Stimulated activated CD8-positive, alpha-beta memory T cell treated with anti-CD3 and anti-CD28 coated beads, Interleukin-12 subunit alpha, Interleukin-12 subunit beta, amount 100 ng/mL, for 1 hour (primary cell): ENCODE measurements at places on chromosomes 7 and 10.

GRCh38 chr10:48231178-48231577 lies 43.3 kb downstream of the FRMPD2 start:
- no peak for DNase-seq

DNA sequence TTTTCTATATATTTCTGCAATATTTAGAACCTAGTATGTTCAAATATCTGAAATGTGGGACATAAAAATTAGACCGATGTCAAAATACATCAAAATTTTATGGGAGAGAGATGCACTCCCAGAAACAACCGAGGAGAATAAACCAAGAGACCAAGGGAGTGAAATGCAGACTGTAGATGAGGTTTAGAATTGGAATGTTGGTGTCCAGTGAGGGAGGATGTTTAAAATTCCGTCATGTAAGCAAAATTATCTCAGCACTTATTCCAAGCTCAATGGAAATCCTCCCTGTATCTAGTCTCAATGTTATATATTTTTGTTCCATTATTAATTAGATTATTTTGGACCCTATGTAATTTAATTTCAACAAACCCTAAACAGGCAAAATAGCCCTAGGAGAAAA lies 61.9 kb upstream of the MAGI2 start:
- DNase-seq = no peak

DNA sequence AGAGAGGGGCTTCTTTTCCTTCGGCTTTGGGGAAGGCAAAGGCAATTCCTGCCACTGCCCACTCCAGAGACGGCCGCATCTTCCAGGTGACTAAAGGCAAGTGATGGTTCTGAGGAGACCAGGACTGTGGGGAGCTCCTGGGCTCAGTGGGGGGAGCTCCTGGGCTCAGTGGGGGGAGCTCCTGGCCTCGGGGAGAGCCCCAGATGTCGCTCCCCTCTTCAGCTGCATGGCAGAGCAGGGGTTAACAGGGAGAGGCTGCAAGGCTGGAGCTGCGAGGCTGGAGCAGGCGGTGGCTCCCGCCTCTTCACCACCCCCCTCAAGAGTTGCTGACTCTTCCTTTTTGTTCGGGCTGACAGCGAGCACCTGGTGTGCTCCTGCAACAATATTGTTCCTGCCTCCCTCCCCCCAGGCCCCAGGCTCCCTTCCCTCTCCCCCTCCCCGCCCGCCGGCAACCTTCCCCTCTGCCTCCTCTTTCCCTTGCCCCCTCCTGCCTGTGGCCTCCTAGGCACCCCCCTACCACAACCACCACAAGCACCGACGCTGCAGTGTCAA lies 56.3 kb upstream of the LBX1 start:
- no peak for DNase-seq

- DNase-seq = no peak
Measured at GRCh38 chr10:22593636-22594198, 120.7 kb downstream of the PIP4K2A start.

- DNase-seq = no peak
Measured at GRCh38 chr10:60976687-60977086, 32.7 kb upstream of the RHOBTB1 start.

GRCh38 chr10:78991187-78991586 lies 77.6 kb upstream of the ZMIZ1 start:
- DNase-seq = no peak

- no peak for DNase-seq
Measured at GRCh38 chr10:8073691-8074416, 19.4 kb downstream of the GATA3 start.

DNA sequence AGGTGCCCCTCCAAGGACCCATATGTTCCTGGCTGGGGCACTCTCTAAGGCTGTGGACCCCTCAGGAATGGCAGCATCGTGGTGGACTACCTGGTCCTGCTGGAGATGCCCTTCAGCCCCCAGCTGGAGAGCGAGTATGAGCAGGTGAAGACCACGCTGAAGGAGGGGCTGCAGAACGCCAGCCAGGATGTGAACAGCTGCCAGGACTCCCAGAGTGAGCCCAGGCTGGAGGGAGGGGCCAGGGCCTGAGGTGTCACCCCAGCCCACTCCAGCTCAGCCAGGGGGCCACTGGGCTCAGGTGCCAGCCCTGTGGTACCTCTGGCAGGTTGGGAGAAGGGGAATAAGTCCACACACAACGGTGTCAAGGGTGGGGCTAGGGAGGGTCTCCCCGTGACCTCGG lies 4.7 kb upstream of the MUC12 start:
- no peak for DNase-seq

- DNase-seq = no peak
Measured at GRCh38 chr7:123836656-123837055, 8.3 kb upstream of the HYAL4 start.

DNA sequence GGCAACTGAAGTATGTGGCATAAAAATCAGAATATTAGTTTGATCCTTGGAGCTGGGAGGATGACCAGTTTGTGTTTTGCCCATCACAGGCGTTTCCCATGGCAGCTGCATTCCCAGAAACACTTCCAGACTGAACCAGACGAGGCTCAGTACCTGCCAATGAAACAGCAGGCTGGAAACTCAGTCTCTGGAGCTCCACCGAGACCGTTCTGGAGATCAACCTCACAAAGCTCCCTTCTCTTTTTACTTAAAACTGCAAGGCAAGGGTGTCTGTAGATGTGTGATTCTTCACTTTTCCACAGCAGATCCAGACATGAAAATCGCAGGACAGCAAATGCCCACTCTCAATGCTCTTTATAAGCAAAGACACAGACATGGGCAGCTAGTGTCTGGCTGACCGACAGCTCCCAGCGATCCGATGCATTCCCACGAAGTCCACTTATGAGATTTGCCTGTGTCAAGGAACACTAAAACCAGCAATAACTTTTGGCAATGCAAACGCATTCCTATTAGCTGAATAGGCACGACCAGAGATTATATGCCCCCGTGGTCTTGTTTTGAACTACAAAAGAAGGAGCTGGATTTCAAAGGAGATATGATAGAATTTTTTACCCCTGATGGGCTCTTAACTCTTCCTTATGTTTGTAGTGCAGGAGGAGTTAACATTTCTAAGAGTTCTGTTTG lies 72.6 kb downstream of the ADAM12 start:
- no peak for DNase-seq

- no peak for DNase-seq
Measured at GRCh38 chr7:141221007-141221612, 147.2 kb downstream of the TMEM178B start.

DNA sequence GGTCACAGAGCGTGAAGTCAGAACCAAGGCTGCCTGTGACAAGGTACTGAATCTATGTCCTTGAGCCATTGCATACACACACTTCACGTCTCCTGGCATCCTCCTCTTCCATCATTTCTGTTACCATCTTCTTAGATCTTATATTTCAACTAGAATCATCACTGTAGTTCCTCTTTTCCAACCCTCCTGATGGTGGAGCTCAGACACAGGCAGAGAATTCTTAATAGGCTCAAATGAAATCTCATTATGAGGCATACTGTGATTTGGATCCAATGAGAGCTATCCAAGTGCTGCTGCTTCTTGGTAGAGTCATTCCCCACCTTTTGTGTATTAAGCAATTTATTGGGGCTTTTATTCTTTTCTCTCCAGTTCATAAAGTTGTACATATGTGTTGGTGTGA lies 113.2 kb downstream of the CALCR start:
- DNase-seq = no peak

DNA sequence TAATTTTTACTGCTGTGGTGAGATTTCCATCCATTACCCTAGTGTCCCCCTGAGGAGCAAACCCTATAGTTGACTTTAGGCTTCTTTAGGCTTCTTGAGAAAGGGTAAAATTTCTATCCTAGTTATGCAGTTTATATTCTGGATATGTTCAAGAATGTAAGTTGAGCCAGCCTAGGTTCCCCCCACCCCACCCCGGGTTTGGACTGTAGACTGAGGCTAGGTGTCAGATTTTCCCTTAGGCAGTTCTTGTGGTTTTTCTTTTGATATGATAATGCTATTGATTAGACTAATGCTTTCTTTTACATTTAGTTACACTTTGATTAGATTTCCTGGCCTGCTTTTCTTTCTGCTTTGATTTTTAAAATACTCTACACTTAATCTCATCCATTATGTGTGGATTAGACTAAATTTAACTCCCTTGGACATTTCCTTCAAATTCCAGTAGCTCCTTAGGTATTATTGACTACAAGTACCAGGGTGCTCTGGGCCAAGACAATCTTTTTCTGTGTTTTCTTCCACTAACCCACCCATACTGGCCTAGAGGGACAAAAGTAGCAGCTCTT lies 37.7 kb downstream of the NRF1 start:
- DNase-seq = no peak

DNA sequence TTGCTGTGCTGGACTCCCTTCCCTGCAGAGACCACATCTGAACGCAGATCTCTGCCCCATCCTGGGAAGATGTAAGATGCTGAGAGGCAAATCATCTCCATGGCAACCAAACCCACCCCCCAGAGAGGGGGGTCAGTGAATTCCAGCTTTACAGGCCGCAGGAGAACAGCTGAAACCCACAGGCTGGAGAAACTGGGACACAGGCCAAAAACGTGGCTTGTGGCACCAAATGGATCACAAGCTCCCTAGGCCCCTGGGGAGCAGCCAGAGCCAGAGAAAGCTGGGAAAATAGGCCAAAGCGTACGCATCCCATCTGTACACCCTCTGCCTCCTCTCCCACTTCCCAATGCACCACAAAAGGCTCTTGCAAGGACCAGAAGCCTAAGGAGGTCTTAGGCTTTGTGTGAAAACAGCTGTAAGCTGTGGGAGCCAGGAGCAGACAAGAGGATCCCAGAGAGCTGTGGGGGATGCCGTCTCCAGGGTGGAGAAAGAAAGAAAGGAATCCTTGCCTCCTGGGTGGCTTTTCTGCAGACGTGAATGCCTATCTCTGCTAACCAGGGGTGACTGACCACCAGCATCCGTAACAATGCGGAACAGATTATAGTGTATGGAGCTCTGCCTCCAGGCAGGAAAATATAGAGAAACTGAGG lies 59.5 kb downstream of the TMEM130 start:
- DNase-seq = no peak

- no peak for DNase-seq
Measured at GRCh38 chr7:94877731-94878670, 29.4 kb upstream of the PPP1R9A start.

DNA sequence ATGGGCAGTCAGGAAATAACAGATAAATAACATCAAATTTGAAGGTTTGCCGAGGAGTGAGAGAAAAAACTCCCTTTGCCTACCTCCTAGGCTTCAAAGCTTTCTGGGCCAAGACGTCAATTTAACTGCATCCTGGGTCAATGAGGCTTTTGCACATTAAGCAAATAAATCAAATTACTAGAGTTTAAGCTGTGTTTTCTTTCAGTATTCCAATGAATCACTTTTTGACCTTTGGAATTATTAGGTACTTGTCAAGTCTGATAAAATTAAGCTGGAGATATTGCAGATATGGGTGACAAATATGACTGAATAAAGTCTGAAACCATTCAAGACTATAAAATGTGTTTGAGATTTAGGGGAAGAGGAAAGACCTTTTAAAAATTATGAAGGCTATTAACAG lies 22.2 kb downstream of the GLUD1 start:
- no peak for DNase-seq

DNA sequence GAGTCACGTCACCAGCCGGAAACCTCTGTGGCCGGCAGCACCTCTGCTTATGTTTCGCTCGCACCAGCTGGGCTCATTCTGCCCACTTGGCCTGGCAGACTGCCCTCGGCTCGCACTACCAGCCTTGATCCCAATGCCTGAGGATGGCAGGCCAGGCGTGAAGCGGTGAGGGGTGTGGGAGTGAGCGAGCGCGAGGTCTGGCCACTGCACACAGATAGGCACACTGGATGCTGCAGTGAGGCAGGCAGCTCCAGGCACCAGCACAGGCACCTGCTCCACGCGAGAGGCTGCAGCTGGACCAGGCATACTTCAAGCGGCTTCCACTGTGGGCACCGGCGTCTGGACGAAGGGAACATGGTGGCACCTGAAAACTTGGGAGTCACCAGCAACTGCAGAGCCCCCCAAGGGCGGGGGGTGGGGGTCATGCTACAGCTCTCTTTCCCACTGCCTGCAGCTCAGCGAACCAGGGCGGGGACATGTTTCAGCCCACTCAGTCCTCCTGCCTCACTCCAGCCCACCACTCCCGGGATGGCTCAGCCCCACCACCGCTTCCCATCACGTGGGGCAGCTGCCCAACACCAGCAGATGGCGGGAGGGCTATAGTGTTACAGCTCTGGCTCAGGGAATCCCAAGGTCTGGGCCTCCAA lies 5.4 kb upstream of the DMTF1 start:
- no peak for DNase-seq

DNA sequence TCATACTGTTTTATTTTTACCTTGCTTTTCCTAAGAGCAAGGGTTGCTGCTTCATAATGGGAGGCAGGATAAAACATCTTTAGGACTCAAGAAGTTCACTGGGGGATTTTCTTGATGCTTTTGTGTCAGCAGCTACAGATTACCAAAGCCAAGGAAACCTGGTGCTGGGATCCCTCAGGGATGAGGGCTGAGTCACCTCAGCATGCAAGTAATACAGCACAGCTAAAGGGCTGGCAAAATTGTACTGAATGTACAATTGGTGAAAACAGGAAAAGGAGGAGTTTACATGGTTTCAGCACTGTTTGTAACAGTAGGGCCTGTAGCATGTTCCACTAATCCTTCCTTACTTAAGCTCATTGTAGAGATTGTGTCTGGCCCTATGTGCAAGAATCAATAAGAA lies 1056.8 kb downstream of the SORCS1 start:
- DNase-seq = no peak

GRCh38 chr7:51253157-51253556 lies 63.5 kb downstream of the COBL start:
- DNase-seq = no peak

GRCh38 chr10:17649836-17650235 lies 5.9 kb downstream of the STAM start:
- DNase-seq = no peak

GRCh38 chr7:73939528-73939927 lies 78.6 kb downstream of the TMEM270 start:
- no peak for DNase-seq

DNA sequence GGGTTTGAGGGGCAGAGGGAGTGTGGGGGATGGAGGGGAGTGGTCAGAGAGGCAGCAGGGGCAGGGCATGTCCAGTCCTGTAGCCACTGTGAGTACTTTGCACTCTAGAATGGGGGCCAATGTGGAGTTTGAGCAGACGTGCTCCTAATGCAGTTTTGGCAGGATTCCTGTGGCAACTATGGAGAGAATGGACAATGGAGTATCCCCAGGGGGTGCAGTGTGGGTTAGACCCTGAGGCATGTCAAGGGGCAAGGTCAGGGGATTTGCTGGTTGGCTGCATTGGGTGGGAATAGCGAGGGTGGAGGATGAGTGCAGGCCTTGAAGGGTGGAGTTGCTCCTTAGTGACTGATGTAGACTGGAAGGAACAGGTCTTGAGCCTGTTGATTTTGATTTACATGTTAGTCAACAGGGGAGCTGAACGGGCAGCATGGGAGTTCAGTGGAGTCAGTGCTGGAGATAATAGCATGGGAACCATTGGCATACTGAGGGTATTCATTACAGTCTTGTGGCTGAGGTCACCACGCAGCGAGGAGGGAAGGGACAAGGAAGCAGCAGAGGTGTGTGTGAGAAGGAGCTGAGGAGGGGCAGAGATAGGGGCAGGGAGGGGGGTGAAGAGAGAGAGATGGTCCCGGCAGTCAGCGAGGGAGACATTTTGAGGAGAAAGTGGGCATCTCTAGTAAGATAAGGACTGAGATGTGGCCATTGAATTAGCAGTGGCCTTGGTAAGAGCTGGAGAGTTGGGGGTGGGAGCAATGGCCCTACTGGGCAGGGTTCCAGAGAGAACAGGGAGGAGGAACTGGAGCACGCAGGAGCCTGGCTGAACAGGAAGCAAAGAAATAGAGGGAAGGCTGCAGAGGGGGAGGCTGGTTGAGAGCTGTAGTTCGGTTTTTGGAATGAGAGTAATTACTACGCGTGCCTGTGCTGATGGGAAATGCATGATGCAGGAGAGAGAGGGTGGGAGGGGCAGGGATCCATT lies 112.7 kb downstream of the CCNY start:
- DNase-seq = no peak
